ENCODE measurements at places on chromosomes 4 and X.

DNA sequence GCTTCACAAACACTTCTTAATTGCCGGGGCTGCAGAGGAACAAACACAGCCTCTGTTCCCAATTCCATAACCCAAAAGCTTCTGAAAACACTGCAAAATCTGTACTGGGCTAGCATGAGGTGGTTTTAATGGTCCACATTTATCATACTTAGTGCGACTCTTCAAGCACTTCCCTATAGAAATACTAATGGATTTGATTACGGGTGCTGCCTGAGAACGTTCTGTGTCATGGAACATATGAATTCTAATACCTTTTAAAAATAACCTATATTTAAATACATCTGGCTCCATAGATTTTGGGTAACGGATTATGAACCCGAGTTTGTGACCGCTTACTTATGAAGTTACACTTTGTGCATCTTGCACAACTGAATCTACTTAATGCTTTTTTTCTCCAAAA, 35.4 kb upstream of the STS start:
- DNase-seq: no peak

GRCh38 chr4:139524062-139524631, 31.9 kb downstream of the SETD7 start:
- DNase-seq: no peak

DNA sequence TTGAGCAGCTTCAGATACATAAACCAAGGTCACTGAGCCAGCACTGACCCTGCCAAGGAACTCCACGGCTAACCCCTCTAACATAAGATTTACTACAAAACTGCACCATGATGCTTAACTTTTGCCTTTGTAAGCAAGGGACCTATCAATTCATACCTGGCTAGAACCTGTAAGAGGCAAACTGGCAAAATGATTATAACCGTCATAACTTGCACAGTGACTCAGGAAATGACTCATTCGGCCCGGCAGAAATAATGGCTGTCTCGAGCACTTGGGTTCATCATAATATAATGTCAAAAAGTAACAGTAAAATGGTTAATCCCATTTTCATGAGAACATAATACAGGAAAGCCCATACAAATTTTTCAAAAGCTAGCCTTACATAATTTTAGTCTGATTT, 17.2 kb downstream of the RASGEF1B start:
- no peak for DNase-seq

DNA sequence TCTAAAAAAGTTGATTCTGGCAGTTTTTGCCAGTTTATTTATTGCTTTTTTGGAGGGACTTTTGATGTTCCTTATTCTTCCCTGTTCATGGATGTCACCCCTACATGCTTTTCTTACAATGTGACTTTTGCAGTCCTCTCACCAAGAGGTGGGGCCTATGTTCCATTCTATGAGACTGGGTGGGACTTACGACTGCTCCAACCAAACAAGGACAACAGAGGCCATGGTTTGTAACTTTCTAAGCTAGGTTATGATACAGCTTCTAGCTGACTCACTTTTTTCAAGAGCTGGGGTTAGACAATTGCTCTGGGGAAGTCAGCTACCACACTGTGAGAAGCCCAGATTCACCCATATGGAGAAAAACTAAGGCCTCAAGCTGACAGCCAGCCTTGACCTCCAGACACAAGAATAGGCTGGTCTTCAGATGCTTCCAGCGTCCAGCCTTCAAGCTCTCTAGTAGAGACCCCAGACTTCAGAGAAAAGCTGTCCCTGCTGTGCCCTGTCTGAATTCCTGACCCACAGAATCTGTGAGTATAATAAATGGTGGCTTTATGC, 39.5 kb downstream of the ENOPH1 start:
- no peak for DNase-seq

DNA sequence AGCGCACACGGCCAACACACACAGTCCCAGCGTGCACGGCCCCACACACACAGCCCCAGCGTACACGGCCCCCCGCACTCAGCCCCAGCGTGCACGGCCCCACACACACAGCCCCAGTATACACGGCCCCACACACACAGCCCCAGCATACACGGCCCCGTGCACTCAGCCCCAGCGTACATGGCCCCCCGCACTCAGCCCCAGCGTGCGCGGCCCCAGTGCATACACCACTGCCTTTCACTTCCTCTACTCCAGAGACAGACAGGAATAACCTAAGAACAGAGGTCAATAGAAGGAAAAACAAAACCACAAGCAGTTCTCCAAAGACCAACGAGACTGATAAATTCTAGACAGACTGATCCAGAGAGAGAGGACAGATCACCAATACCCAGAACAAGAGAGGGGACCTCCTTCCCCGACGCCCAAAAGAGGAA, 17.1 kb downstream of the GAK start:
- no peak for DNase-seq

DNA sequence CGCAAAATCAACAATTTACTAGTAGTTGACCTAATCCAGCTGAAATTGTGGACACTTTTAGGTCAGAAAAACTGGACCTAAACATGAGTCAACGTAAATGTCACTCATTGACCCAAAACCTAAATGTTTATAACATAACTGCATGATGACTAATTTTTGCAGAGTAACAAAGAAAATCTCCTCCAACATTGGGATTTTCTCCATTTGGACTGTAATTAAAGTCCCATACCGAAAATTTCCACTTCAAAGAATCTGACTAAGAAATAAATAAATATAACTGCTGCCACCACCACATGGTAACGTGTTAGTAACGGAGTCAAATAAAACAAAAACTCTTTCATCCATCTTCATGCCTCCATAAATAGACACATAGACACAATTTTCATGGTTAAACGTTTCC, 1.9 kb downstream of the ADGRA3 start:
- no peak for DNase-seq

GRCh38 chr4:81663368-81663767, 191.7 kb upstream of the RASGEF1B start:
- DNase-seq: no peak

DNA sequence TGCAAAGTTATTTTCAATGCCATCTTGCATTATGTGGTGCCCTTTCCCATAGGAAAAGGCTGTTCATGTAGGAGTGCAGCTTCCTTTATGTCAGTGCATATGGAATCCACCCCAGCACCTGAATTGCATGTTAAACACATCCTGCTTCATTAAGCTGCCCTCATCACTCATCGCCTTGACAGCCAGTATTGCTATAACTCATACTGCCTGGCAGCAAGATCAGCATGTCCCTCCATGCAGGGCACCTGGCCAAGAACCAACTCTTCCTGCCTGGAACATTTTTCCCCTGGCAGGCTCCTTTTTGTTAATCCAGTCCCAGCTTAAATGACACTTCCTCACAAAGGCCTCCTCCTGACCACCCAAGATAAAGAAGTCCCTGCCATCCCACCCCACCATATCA, 23.5 kb upstream of the CA5B start:
- no peak for DNase-seq

- no peak for DNase-seq
Observed at GRCh38 chr4:88001871-88002270, 5.6 kb upstream of the PKD2 start.

DNA sequence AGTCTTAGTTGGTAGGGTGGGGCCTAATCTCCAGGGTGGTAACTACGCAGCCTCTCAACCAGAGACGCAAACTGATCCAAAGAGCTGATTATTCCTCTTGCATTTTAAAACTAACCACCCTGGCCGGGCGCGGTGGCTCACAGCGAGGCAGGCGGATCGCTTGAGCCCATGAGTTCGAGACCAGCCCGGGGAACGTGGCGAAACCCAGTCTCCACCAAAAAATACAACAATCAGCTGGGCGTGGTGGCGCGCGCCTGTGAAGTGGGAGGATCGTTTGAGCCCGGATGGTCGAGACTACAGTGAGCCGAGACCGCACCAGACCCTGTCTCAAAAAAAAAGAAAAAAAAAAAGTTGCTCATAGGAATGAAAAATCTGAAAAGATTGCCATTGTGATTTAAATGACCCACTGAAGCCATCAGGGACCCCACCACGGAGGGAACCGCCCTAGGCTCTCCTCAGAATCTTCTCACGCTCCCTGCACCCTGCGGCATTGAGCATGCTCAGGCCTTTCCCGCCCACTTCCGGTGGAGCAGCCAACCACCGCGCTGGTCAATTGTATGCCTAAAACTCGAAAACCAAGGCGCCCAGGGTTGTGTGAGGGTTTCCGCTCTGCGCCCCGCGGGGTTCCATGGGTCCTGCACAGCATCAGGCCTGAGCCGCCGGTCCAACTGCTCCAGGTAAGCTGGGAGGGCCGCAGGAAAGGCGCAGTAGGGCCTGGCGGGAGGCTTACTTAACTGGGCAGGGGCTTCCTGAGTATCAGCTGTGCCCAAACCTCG, at the start of gene TRIM60:
TRIM60 (plus strand) TSS at position 564 of the 776 bp plus-strand sequence. CDS start 8,074 bp downstream, outside the sequence.
- no peak for DNase-seq

DNA sequence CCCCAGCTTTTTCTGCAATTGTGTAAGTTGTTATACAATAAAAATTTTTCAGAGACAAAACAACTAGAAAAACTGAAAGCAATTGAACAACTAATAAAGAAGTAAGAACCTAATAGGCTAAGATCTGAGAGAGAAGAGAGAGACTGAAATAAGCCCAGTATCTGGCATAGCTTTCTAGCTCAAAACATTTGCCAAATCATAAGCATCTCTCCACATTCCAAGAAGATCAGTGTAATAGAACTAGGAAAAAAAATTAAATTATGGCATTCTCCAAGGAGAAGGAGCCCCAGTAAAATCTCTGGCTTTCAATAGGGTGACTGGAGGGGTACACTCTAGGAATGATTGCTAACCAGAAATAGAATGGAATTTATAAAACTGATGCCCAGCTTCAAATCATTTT, 19.0 kb upstream of the PPP3CA start:
- DNase-seq: no peak

- DNase-seq: no peak
Observed at GRCh38 chrX:133151336-133151735, 54.4 kb upstream of the USP26 start.

DNA sequence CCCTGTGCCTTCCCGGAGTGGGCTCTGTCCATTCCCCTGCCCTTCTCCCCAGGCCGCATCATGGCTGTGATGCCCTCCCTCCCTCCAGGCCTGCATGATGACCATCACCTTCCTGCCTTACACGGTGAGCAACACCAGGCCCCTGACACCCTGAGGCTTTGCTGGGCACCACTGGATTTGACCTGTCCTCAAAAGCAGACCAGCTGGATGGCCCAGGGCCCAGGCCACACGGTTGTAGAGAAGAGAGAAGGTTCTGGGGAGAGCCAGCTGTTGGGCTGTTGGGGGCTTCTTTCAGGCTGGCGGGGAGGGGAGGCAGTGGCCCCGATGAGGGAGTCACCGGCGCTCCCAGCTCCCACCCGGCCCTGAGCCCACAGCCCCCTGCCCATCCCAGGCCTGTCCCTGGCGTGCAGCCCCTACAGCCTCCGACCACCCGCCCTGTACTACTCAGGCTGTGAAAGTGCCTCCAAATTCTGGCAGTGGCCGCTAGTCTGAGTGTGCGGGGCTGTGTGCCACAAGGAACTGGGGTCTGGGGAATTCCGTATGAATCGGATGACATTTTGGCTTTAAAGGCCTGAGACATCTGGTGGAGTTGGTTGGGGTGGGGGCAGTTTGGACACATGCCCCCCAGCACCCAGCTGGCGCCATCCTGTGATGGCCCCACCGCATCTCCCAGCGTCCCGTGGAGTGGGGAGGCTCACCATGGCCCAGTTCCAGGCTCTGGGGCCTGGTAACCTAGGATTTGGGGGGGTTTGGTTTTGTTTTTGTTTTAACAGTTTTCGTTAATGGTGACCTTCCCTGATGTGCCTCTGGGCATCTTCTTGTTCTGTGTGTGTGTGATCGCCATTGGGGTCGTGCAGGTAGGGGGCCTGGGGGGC, 19.6 kb downstream of the TMEM175 start:
- no peak for DNase-seq

DNA sequence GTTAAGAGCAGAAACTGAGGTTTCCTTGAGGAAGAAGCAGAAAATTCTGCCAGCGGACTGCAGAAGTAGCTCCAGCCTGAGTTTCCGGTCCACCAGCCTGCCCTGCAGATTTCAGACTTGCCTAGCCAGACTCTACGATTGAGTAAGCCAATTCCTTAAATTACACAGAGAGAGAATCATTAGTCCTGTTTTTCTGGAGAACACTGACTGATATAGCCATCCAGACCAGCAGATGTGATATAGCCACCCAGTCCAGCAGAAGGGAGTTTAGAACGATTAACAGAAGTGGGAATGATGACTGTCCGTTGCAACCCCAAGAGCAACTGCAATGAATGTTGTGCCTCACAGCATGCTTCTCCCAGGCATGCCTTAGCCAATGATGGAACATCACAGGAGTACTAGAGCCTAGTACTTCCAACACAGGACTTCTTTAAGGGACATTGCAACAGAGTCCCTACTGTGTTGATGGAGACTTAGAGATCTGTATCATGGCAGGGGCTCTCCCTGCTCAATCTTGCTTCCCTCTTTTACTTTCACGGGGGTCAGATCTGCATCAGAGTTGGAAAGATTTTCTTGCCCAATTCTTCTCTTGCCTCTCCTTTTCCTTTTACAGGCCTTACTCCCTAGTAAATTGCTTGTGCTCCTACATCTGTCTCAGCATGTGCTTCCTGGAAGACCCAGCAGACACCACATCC, 264.6 kb upstream of the CLNK start:
- DNase-seq: no peak

Data from NCI-H524 treated with DMSO at 0.1 percent for 48 hours (cell line).